ENCODE measurements at places on chromosomes 12 and 14.

DNA sequence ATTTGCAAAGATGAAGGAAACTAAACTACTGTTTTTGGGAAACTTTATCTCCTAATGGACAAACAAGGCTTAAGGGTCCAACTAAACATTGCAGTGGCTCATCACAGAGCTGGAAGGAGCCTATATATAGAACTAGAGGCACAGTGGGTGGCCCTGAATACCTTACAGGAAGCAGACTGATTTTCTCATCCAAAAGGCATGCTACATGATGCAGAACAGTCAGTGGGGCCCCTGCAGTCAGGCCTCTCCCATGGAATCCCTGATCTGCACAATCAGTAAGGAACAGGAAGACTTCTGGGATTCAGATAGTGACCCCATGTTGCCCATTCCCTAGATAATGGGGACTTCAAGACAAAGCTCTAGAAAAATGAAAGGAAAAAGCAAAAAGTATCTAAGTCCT lies 1.9 kb upstream of the LLPH start:
- DNase-seq: peak; percentile 89

DNA sequence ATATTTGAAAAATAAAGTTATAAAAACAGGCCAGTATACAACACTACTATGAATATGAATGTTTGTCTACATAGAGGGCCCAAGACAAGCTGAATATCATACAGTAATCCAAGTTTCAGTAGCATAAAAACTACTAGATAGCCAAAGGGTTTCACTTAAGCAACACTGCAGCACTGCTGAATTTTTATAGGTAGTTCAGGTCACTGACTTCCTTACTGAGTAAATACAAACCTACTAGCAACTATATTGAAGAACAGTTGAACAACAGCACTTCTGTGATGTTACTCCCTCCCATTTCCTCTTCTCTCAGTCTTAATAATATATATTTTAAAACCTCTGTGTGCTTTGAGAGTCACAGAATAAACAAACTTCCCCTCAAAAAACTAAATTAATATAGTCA lies 42.7 kb downstream of the GTF2A1 start:
- DNase-seq: no peak

- DNase-seq: no peak
These were observed 353 bp downstream of the BAG5 start for GRCh38 chr14:103562179-103562428.

- DNase-seq: no peak
These were observed 12.0 kb downstream of the CFAP73 start for GRCh38 chr12:113161415-113162016.

DNA sequence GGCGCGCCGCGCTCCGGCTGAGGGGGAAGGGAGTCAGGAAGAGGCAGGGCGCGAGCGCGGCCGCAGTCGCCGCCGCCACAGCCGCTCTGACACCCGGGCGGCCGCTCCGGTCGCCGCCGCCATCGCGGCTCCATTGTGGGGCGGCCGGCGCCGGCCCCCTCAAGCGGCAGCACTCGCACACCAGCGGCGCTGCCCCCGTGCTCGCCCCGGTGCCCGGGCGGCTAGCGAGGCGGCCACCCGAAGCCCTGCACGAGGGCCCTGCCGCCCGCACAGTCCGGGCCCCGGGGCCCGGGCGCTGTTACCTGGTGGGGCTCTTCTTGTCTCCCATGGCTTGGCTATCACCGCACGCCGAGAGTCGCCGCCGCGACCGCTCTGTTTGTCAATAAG lies 202 bp downstream of the YAF2 start:
- no peak for DNase-seq

DNA sequence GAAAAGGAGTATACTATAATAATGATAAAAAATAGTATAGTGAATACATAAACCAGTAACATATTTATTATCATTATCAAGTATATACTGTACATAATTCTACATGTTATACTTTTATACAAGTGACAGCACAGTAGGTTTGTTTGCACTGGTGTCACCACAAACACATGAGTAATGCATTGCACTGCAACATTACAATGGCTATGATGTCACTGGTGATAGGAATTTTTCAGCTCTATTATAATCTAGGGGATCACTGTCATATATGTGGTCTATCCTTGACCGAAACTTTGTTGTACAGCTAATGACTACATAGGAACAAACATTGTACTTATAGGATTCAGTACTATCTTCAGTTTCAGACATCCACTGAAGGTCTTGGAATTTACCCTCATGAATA lies 165.8 kb upstream of the SYT1 start:
- DNase-seq: peak; percentile 13

- no peak for DNase-seq
These were observed 4.6 kb upstream of the RPL6 start for GRCh38 chr12:112413855-112414625.

DNA sequence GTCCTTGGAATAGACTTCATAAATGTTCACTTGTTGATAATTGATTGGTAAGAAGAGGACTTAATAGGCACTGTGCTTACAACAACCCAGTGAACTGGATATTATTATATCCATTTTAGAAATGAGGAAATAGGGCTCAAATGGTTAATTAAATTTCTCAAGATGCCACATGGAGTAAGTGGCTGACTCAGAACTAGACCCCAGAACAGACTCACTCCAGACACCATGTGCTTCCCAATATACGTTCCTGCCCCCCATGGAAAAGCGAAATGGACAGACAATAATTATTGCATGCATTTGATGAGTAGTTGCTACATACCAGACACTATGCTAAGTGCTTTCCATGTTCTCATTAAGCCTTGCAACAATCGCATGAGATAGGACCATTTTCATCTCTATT lies 895 bp upstream of the ANKS1B start:
- DNase-seq: no peak

DNA sequence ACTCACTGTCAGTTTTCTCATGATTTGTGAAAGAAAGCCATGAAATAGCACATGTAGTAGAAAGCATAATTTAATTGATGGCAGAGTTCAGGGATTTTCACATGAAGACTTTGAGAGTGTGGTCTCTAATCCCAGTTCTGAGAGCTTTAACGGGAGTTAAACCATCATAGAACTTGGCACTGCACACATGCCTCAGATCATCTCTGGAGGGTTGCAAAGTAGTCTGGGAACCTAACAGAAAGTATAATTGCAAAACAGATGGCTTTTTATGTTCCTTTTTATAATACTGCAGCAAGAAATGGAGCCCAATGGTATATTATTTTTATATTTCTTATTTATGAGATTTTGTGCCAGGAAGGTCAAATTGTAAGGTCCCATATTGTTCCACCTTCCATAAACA lies 77.9 kb downstream of the BHLHE41 start:
- no peak for DNase-seq

GRCh38 chr12:25284024-25284423 lies 33.3 kb upstream of the KRAS start:
- no peak for DNase-seq

DNA sequence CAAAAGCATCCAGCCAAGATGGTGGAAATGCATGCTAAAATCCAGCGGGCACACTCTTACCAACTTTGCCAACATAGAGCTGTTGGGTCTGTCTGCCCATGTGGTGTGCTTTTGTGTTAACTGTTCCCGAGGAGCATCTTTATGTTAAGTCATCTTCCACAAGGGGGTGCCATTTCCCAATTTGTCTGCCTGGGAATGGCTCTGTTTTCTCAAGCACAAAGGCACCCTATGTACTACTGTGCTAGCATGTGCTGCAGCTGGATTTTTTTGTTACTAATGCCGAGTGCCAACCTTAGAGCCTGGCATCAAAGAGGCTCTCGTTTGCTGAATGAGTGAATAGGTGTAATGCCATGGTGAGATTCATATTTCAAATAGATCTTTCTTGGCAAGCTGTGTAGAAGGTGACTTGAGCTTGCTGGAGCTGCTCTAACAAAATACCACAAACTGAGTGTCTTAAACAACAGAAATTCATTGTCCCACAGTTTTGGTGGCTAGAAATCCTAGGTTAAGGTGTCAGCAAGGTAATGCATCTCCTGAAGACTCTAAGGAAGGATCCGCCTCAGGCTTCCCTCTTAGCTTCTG lies 74.3 kb downstream of the TRHDE start:
- peak; percentile 77 for DNase-seq

DNA sequence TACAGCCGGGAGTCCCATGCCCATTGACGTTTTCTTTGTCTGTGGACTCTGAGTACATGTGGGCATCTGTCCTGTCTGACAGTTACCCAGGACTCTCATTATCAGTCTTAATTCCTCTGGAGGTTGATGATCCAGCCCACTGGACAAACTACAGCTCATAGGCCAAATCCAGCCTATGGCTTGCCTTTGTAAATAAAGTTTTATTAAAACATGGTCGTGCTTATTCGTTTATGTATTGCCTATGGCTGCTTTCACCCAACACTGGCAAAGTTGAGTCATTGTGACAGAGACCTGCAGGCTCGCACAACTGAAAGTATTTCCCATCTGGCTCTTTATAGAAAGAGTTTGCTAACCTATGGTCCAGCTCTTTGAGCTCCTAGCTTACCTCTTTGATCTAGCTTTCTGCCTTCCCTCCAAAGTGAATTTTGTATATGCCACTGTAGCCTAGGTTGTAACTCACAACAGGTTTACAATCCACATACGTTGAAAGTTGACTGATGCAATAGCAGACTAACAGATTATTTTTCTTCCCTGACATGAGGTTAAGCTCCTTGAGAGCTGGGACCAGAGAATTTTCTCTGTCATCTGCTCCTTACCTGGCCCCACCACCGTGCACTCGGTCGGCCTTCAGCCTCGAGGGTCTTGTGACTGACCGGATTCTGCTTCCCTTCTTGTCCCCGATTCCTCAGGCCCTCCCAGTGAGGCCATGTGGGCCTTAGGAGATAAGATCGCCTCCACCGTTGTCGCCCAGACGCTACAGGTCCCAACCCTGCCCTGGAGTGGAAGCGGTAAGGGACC lies 57.3 kb downstream of the ACACB start:
- DNase-seq: no peak

DNA sequence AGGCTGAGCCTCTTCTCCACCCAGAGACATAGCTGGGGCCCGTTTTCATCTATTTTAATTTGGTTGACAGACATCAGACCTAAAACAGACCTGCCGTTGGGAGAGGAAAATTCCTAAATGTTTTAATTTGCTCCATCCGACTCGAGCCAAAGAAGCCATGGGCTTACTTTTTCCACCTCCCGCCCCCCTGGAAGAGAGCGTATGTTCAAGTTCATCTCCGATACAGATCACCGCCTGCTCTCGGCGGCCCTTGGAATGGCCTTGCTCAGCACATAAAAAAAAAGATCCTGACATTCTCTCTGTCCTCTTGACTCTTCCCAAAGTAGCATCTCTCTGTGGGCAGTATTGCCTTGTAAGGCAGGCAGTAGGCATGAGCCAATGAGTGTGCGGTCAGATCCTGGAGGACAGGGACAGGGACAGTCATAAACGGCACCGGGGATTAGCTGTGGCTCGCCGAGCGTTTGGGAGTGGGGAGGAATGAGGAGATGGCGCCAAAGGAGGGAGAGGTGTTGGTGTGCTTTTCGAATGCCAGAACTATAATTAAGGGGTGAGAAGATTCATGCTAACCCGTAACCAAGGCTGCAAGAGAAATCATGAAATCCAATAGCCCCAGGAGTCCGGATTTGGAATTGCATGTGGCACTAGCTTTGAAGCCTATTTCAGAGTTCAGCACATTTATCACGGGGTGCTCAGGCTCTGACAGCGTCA lies 47.9 kb upstream of the MEG3 start:
- DNase-seq: no peak

GRCh38 chr12:52836491-52837412 lies 2.6 kb upstream of the KRT79 start:
- DNase-seq: no peak

GRCh38 chr12:75545636-75546035 lies 34.2 kb upstream of the KRR1 start:
- no peak for DNase-seq

Data from mesenchymal stem cell (in vitro differentiated cells and primary cell).